ENCODE measurements at places on chromosomes 11 and 22.

DNA sequence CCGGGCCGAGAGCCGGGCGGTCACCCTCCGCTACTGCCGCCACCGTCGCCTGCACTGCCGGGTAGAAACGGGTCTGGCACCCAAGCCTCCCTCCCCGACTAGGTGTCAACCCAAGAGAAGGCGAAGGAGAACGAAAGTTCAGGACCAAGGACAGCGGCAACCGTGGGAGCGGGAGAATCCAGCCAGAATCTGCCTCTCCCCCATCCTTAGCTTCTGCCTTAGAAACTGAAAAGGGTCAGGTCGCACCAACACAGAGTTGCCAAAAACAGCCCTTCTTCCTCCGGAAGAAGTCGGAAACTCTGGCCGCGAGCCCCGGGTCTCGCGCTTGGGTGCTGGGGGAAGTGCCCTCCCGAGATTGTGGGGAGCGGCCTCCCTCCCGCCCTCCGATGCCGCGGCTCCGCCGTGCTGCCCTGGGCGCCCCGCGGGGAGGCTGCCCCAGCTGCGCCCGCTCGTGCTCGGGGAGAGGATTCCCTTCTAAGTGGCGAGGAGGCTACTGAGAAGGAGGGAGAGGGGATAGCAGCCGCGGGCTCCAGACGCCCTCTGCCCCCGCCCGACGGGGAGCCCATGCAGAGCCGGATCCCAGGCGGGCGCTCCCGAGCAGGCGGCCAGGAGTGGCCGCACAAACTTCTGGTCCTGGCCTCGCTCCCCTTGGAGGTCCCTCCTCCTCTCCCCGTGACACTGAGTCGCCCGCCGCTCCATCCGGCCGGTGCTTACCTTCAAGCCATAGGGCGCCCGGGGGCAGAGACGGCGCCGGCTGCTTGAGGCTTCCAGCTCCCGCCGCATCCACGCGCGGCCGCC lies 637 bp downstream of the DRD2 start:
- DNase-seq: peak; percentile 72

GRCh38 chr11:113773092-113773415 lies 438 bp downstream of the ZW10 start:
- peak; percentile 52 for DNase-seq

DNA sequence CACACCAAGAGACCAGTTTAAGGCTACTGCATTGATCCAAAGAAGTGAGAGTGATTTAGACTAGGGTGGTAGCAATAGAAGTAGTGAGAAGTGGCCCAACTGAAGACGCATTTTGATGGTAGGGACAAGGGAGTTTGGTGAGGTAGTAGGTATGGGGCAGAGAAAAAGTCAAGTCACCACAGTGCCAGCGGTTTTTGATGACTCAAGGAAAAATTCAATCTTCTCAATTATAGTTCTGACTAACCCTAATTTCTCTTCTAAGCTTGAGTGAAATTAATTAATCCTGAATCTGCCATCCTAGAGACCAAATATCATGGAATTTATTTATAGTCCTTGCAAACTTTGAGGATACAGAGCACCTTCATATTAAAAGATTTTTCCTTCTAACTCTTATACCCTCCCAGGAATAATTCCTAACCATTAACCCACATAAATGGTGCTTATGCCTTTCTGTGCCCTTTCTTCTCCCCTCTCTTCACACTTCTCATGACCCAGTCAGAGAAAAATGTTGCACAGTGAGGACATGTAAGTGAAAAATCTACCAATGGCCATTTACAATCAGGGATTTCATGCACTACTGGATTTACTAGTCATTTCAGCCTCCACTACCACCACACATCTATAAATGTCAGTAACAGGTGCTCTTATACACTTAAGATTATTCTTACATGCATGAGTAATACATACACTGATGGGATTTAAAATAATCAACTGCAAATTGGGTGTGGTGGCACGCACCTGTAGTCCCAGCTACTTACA lies 45.9 kb upstream of the ARHGAP32 start:
- DNase-seq: no peak

- no peak for DNase-seq
Measured at GRCh38 chr11:82815406-82815805, 81.7 kb upstream of the FAM181B start.

- no peak for DNase-seq
Measured at GRCh38 chr11:120147094-120147949, 9.4 kb upstream of the TRIM29 start.

DNA sequence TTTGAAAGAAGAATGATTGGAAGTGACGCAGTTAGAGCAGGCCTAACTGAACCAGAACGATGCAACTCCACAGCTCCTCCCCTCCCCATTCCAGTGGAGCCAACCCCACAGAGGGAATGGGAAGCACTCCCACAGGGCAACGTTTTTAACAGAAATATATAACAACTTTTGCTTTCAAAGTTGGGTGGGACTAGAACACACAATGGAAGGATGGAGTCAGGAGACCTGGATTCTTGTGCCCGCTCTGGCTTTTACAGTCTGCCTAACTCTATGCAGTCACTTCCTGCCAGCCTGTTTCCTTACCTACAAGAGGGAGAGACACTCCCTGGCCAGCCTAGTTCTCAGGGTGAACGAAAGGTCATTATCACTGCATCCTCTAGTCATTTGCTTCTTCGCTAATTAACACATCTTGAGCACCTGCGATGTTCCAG lies 75.5 kb downstream of the PACSIN2 start:
- no peak for DNase-seq

GRCh38 chr11:88317536-88317935 lies 20.0 kb downstream of the CTSC start:
- DNase-seq: no peak

- no peak for DNase-seq
Measured at GRCh38 chr22:33401291-33401690, 343.1 kb upstream of the SYN3 start.

DNA sequence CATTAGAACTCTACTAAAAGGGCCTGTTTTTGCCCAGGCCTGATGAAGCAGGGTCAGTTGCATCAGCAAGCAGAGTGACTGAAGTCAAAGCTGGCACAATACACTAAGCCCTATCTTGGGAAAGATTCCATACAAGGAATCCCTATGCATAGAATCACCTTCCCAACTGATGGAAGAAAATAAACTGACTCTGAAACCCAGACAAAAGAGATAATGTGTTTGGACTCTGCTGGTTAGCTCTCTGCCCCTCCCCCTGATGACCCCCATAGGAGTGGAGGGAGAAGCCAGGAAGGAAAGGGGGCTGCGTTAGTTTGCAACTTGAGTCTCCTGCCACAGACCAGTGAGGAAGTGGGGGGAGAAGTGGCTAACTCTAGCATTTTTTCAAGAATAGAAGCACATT lies 32.9 kb downstream of the GALNT18 start:
- no peak for DNase-seq

DNA sequence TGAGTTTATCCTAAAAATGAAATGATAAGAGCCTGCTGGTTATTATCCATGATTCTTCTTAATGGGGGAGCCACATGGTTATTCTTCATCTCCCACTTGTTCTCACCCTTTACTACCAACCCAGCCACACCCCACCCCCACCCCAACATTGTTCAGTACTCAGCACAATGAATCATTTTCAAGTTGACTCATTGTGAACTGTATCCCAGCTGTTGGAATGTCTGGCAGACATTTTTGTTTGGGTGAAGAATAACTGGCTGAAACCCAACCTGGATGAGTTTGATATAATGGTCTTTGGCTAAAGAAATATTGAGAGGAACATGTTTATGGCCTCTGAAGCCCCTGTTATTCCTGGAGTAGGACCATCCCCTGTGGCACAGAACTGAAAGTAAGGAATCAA lies 136.2 kb downstream of the ELP4 start:
- no peak for DNase-seq

GRCh38 chr11:112718483-112718882 lies 242.7 kb upstream of the NCAM1 start:
- no peak for DNase-seq

GRCh38 chr22:38212442-38212841 lies 10.6 kb downstream of the MAFF start:
- DNase-seq: no peak

DNA sequence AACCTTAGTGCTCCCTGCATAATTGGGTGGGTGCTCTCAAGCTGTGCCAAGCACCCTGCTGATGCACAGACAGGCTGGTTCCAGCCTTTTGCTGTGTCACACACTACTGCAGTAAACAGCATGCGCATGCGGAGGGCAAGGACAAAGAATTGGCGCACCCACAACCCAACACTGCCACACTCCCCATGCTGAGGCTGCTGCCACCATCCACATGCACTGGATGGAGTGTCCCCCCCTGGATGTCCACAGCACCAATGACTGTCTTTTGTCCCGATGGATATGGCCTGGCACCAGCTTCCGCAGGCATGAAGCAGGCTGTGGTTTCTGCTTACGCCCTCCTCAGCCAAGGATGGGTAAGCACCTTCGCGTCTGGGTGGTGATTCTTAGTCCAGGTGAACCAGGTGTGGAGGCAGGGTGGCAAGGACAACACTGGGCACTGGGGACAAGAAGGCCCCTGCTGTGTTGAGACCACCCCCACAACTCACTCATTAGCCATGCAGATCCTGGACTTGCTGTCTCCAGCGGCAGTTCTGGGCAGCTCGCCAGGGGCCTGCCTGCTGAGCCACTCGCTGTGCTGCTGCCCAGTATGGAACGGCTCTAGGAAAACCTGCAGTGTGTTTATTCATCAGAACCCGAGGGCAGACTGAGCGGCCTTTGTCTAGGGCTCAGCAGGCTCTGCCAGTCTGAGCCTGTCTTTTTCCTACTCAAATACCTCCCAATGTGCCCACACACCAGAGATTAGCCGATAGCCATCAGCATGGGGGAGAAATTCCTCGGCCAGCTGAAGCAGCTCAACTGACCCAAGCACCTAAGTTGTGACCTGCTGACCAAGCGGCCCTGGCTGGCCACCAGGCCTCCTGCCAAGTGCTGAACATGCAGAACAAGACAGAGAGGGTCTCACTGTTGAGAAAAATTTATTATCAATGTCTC lies 8.2 kb upstream of the NAP1L4 start:
- peak; percentile 70 for DNase-seq

DNA sequence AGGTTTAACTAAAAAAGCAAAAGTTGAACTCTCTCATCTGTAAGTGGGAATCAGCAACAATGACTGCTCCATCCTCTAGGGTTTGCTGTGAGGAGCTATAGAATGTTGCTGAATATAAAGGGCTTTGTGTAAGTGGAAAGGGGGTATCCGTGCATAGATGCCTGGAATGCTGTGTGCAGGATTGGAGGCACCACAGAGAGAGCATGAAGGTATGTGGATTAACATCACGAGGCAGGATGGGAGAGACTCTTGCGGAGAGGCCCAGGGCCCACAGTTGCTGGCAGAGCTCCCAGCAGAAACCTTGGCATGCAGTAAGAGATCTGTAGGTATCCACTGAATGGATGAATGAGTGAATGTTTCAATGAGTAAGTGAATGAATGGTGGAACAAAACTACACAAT lies 298.7 kb upstream of the DDI1 start:
- no peak for DNase-seq

DNA sequence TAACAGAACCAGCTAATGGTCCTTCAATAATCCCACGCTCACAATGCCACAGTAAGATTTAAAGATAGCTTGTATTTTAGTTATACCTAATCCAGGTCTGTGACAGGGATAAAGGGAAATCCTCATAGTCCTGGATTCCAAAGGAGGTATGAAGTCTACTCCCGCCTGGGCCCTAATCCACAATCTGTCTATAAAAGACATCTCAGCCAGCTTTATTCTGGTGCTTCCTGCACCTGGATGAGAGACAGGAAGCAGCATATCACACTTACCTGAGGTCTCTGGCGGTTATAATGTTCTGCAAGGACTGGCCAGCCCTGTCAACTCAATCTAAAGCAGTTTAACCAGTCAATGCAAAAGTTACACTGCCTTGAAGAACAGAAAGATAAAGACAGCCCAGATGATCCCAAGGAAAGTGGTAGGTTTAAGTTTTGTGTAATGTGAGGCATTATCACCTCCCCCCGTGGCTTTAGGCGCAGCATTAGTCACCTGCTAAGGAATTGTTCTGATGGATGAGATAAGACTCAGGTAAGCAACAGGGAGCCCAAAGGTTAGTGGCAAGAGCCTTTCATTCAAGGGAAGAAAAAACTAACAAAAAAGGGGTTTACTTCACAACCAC lies 57.6 kb downstream of the PLEKHA7 start:
- DNase-seq: no peak

DNA sequence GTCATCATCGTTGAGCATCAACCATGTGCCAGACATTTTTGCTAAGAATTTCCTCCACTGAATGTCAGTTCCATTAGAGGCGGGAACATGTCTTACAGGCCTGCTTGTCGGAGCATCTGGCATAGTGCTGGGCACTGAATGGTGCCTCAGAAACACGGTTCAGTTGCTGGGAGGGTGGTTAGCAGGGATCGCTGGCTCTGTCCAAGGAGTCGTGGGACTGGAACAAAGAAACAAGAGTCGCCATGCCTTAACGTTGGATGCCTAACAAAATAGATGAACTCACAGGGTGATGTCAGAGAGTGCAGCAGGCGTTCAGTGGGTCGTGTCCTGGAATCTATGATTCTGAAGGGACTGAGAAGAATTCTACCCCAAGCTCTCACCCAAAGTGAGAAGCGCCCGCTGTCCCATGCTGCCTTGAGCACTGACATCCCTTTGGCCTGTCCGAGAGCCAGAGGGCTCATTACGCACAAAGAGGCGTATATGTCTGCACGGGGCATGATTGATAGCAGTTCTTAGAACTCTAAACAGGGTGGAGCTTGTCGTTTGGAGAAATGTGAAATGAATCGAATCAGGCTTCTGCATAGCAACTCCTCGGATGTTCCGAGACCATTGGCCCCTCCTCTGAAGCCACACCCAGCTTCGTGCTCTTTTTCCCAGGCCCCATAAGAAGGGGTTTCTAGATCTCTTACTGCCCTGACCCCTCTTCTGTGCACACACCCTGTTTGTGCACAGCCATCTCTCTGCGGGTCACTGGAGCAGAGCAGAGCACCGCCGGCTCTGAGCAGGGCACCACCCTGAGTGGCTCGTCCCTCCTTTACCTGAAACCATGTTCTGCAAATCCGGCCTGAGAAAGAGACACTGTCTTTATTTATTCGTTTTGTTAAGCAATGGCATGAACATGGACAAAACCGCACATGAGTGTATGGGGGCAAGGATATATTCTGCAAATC lies 113.1 kb upstream of the B3GAT1 start:
- DNase-seq: peak; percentile 24

- no peak for DNase-seq
Measured at GRCh38 chr22:29266564-29267461, 968 bp downstream of the RHBDD3 start.

DNA sequence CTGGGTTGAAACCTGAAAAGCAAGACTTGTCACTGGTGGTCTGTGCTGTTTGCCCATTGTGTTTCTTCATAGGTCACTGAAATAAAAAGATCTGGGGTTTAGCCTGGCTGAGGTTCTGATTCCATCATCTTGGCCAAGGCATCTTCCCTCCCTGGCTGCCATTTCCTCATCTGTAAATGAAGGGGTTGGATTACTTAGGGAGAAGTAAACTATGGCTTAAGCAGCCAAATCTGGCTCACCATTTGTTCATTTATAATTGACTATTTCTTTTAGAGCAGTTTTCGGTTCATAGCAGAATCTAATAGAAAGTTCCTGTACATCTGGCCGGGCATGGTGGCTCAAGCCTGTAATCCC lies 52.3 kb upstream of the YWHAH start:
- DNase-seq: no peak

DNA sequence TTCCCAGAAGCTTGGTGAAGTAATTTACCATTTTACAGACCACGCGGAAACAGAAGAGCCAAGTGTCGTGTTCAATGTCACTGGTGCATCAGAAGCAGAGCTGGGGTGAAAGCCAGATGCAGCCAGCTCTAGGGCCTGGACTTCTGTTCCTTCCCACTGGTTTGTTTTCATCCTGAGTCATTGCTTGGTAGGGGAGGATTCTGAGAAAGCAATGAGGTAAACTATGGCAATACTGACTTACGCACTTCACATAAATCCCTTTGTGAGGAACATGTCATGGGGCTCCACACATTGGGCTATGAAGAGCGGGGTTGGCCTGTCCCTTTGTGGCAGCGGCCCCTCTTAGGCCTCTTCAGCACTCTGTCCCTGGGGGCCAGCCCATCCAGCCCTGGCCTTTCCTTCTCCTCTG lies 52.4 kb upstream of the RBFOX2 start:
- DNase-seq: no peak
